ENCODE measurements at places on chromosomes 4 and X. TPM values are rescaled to one million over a fixed set of nuclear protein-coding genes. Genes with fewer than 3 reads are reported as not detected.

Gene CENPE
- total RNA-seq: 49.0 TPM

- H3K4me3 ChIP-seq: no peak overlapping the region
- H3K27ac ChIP-seq: no peak overlapping the region
- H3K36me3 ChIP-seq: no peaks in the 10 kb centered on the region
- no peaks in the 10 kb centered on the region for H3K27me3 ChIP-seq
- no peaks in the 10 kb centered on the region for H3K4me1 ChIP-seq
Observed at GRCh38 chrX:82711457-82711856, 796.6 kb upstream of the POU3F4 start.

- H3K4me3 ChIP-seq: no peak overlapping the region
- H3K4me1 ChIP-seq: no peaks in the 10 kb centered on the region
- DNase-seq: no peak
- H3K36me3 ChIP-seq: no peaks in the 10 kb centered on the region
Observed at GRCh38 chr4:141081921-141082395, 51.3 kb downstream of the RNF150 start.

GRCh38 chrX:51813886-51814460 lies 70.7 kb downstream of the GSPT2 start:
- H3K27ac ChIP-seq: no peak overlapping the region
- no peaks in the 10 kb centered on the region for H3K27me3 ChIP-seq
- H3K4me3 ChIP-seq: no peak overlapping the region
- DNase-seq: no peak
- H3K36me3 ChIP-seq: no peaks in the 10 kb centered on the region
- H3K4me1 ChIP-seq: no peaks in the 10 kb centered on the region

DNA sequence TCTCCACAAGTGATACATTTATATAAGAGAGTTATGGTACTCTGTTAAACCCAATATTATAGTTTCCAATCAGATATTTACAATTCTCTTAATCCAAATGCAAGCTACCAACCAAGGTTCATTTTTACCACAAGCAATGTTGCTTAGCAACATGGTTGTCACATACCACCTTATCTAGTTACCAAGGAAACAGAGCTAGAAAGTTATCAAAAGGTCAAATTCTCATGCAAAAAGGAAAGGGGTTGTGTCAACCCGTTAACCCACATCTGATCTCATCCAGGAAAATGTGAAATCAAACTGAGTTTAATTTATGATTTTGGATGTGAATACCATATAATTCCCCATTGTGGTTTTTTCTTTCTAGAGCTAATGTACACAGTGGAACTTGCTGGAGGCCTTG lies 274.1 kb upstream of the MAGEB2 start:
- no peaks in the 10 kb centered on the region for H3K27me3 ChIP-seq
- H3K27ac ChIP-seq: no peak overlapping the region
- no peak overlapping the region for H3K4me3 ChIP-seq
- DNase-seq: no peak

- no peak overlapping the region for H3K4me3 ChIP-seq
- no peaks in the 10 kb centered on the region for H3K27me3 ChIP-seq
- no peaks in the 10 kb centered on the region for H3K4me1 ChIP-seq
- H3K27ac ChIP-seq: no peak overlapping the region
Observed at GRCh38 chr4:106898621-106899230, 137.4 kb downstream of the DKK2 start.

DNA sequence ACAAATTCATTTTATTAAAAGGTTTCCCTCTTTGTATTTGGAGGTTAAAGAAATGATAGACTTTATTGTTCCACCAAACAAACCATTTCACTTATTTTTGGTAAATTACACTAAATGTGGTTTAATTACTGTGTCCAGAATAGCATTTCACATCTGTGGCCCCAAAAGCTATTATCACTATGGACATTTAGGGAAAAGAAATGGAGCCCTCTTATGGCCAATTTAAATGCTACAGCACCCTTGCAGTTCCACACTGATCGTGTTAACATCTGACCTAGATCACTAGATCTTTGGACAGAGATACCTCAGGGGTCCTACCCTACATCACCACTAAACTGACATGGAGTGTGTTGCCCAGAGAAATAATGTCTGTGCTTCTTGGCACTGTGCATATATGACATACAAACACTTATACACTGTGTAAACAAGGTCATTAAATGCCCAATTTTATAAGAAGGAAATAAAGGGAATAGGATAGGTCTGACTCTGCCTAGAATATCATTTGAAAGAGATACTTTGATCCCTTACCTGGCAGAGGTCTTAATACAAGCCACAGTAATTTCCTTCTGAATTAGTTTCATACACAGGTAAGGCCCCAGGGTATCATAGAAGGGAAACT lies 163.9 kb downstream of the KDR start:
- H3K4me1 ChIP-seq: no peaks in the 10 kb centered on the region
- no peaks in the 10 kb centered on the region for H3K36me3 ChIP-seq
- no peak for DNase-seq
- H3K27me3 ChIP-seq: no peaks in the 10 kb centered on the region
- H3K4me3 ChIP-seq: no peak overlapping the region
- no peak overlapping the region for H3K27ac ChIP-seq

Data from H1 (cell line).